Activated T-cell treated with anti-CD3 and anti-CD28 coated beads for 4 hours (primary cell): ENCODE measurements at places on chromosomes 4 and X.

DNA sequence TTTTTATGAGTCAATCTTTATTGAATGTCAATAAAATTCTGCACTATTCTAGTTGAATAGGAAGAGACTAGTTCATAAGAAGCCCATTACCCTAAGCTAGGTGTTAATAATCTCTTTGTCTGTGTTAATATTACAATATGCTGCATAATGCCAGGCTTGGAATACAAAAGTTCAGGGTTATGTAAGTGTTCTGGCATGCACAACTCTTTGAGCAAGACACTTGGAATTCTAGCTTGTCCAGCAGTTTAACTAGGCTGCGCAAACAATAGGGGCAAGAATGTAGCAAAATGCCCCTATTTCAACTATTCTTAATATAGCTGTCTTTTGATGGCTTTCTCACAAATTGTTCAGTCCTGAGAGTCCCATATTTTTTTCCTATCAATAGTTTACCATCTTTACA is 31.3 kb upstream of the ETNPPL start:
- no peak for DNase-seq

DNA sequence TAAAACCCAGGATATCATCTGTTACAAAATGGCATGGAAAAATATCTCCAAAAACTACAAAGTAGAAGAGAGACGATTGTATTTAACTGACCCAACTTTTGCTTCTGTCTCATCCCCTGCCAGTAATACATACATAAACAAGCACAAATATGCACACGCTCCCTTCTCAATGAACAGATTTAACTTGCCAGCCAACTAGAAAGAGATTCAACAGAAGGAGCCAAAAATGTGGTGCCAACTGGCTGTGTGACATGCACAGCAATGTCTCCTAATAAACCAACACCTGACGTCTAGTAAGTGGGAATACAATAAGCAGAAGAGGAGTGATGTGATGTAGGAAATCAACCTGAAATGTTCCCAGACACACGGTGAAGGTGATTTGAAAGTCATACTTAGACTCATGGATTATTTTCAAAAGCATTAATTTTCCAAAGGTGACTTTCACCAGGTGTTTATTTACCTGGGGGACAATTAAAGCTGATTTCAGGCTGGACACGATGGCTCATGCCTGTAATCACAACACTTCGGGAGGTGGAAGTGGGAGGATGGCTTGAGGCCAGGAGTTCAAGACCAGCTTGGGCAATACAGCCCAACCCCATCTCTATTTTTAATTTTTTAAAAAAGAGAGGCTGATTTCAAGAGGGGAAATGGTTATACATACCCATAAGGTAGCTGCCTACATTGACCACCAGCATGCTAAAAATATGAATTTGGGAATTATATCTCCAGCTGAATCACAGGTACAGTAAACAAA is 33.7 kb downstream of the SH3RF1 start:
- no peak for DNase-seq

GRCh38 chr4:148205476-148205875 is 236.7 kb downstream of the NR3C2 start:
- DNase-seq, result no peak

- no peak for DNase-seq
Measured at GRCh38 chr4:40812856-40813255, 63.1 kb downstream of the NSUN7 start.

- no peak for DNase-seq
Measured at GRCh38 chrX:150941580-150941979, 41.6 kb upstream of the HMGB3 start.

DNA sequence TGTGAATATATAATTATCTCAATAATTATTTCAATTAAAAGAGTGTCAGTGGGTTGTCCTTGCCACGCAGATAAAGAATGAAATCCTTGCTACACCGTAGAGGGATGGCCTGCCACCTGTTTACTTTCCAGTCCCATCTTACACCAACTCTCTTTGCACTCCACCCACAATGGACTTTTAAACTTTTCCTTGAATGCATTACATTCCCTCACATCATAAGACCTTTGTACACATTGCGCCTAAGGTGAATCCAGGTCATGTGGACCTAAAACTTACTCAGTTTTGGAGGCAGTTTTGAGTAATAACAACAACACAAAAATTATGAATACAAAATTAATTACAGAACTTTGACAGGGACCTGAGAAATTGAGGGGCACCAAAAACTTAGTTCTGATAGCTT is 78.7 kb upstream of the PDE5A start:
- no peak for DNase-seq

DNA sequence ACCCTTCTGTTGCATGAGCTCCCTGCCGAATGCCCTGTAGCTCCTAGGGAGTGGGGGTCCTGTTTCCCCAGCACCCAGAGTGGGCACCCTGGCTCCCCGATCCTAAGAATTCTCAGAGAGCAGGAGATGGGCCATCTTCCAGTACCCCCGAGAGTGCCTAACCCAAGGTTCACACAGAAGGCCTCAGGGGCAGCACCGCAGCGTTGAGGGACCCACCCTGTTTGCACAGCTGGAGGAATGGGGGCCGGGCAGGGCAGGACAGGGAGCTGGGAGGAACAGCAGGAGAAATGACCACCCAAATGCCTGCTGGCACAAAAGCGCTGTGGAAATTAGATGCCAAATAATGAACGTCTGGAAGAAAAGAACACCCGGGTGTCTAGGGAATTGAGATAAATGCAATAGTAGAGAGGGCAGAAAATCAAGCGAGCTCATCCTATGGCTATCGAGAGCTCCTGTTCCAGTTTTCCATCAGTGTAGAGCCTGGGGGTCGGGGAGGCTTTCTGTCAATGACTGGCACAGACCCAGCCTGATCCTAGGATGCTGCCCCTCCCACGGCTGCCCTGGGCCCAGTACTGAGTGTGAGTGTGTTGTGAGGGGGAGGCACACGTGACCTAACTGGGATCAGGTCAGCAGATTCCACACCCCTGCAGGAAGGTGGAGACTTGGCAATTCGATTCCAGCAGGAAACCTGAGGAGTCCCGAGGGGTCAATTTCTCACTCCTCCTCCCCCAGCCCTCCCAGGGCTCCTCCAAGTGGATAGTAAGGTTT is 25.7 kb downstream of the SEPTIN6 start:
- DNase-seq, result no peak

GRCh38 chrX:72273718-72274117 is 3.3 kb downstream of the RPS4X start:
- DNase-seq, result no peak

GRCh38 chr4:6423575-6423974 is 48.8 kb downstream of the PPP2R2C start:
- no peak for DNase-seq

- DNase-seq, result no peak
Measured at GRCh38 chr4:154230091-154230490, 261.5 kb downstream of the DCHS2 start.

- no peak for DNase-seq
Measured at GRCh38 chrX:122055460-122055859, 1008.0 kb downstream of the GLUD2 start.

GRCh38 chrX:13254076-13254785 is 65.6 kb downstream of the ATXN3L start:
- DNase-seq, result no peak

GRCh38 chr4:168522356-168522755 is 25.5 kb downstream of the PALLD start:
- DNase-seq, result no peak

- DNase-seq, result no peak
Measured at GRCh38 chr4:176217510-176217909, 22.1 kb upstream of the SPATA4 start.

- peak; percentile 31 for DNase-seq
Measured at GRCh38 chr4:602559-602942, 22.8 kb upstream of the PDE6B start.

DNA sequence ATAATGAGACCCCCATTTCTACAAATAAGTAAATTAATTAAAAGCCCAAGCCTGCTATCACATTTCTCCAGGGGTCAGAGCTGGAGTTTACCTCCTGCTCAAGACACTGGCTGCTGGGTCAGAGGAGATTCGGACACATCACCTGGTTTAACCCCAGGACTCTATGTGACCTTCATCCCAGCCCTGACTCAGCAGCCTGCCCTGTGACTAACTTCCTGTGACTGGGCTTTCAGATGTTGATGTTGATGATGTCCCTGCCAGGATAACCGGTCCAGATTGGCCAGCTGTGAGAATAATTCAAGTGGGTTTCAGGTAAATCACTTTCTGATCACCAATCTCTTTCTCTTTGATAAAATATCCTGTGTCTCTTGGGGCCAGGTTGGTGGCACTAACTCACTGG is 102.4 kb upstream of the MAML3 start:
- DNase-seq, result no peak

DNA sequence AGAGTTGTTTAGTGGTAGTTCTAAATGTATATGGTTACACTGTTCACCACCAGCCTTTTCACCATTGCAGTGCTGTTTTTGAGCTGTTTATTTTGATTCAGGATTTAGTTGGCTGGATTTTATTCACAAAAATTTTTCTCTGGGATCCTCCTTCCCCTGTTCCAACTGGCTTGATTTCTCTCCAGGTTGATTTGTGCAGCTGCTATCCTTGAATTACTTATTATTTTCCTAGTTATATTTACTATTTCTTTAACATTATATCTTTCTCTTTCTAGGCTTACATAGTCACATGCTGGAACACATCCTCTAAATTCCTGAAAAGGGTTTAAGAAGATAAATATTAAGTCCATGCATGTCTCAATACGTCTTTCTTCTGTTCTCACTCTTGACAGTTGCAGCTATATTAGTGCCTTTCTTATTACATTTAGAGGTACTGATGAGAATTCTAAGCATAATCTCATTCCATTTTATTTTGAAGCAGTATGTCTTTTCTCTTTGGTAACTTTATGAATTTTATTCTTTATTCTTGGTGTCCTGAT is 82.2 kb downstream of the SUPT20HL2 start:
- no peak for DNase-seq

DNA sequence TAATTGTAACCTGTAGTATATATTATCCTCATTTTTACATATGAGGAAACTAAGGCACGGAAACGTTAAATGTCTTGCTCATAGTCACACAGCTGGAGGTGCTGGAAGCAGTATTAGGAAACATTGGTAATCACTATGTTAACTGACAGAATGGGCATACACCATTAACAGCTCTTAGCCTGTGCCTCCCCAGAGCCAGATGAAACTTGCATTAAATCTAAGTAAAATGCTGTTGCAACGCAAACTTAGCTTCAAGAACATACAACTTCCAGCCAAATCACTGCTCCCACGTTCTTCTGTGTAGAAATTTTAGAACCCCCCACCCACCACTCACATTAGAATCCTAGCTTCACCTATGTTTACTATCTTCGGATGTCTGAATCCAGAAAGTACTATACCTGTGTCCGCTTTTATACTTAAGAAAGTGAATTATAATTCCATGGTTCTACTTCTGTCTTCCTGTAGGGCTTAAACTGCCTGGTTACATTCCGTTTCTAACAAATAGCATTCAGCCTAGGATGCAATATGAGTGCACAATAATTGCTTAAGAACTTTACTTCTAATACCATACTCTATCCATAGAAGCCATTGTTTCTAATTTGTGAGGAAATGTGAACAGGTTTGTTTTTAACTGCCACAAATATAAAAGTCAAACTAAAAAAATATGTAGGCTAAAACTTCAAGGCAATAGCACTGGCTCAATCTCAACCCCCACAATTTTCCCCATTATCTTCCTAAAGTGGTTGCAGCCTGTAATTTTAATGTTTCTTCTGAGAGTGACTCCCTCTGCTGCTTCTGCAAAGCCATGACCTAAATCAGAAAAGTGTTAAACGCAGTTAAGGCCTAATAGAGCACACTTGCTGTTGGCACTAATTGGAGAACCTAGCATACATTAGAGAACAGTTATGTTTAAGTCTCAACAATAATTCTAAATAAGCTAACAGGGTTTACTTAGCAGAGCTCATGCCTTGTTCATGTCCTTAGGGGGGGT is 4.4 kb downstream of the UNC5C start:
- no peak for DNase-seq

DNA sequence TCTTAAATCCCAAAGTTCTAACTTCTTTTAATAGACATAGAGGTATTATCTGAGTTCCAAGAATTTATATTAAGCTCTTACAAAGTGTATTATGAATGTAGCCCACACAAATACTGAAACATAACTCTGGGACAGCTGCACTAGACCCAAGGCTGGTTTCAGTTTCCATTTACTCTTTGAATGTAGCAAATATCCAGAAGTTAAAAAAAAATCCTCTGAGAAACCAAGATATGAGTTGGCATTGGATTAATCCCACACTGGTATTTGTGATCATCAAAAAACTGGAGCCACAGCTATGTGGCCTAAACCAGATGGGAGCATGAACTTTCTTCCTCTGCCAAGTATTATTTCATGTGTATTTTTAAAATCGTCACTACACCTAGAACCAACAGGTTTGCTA is 23.6 kb upstream of the SMPX start:
- no peak for DNase-seq

- DNase-seq, result no peak
Measured at GRCh38 chrX:112687189-112687691, 7.5 kb upstream of the LHFPL1 start.

DNA sequence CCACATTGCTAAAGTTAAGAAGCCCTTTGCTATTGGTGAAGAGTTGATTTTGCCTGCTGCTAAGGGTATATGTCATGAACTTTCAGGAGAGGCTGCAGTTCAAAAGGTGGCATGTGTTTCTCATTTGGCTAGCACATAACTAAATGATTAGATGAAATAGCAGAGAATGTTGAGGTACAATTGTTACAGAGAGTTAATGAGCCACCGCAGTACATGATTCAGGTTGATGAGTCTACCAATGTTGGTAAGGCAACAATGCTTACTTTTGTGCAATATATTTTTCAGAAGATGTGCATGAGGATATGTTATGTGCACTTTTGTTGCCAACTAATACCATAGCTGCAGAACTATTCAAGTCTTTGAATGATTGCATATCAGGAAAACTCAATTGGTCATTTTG is 21.1 kb upstream of the CXCL2 start:
- no peak for DNase-seq

GRCh38 chr4:167233685-167234315 is 494 bp downstream of the SPOCK3 start:
- DNase-seq, result no peak

DNA sequence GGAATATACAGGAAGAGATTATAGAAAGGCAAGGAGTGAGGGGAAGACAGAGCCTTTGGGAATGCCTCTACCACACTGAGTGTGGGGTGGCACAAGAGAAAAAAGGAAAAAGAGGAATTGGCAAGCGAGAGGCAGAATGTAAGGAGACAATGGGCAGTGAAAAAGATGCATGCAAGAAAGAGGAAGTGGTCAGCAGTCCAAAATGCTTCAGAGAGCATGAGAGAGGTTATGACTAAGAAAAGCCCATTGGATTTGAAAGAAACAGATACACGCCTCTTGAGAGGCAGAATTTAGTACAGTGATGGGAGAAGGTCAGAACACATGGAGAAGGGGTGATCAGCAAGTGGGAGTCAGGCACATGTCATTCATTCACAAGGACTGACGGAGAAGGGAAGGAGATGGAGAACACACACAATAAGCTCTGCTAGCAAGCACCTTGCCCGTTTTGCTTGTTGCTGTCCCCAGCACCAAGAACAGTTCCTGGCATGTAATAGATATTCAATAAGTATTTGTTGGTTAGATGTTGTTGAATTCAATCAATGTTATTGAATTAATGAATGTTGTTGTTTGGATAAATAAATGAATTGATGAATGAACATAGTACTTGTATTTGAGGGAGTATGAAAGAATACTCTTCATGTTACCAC is 6.3 kb downstream of the DCHS2 start:
- DNase-seq, result no peak

GRCh38 chr4:185128272-185129119 is 14.6 kb upstream of the SLC25A4 start:
- no peak for DNase-seq

GRCh38 chr4:74400395-74400794 is 35.5 kb downstream of the EREG start:
- no peak for DNase-seq
